CD4-positive, alpha-beta T cell treated with Interleukin-15 for 4 hours (primary cell): ENCODE measurements at places on chromosomes 3 and 15.

- peak; percentile 88 for DNase-seq
These were observed 56.0 kb downstream of the ZMAT3 start for GRCh38 chr3:179015551-179016020.

DNA sequence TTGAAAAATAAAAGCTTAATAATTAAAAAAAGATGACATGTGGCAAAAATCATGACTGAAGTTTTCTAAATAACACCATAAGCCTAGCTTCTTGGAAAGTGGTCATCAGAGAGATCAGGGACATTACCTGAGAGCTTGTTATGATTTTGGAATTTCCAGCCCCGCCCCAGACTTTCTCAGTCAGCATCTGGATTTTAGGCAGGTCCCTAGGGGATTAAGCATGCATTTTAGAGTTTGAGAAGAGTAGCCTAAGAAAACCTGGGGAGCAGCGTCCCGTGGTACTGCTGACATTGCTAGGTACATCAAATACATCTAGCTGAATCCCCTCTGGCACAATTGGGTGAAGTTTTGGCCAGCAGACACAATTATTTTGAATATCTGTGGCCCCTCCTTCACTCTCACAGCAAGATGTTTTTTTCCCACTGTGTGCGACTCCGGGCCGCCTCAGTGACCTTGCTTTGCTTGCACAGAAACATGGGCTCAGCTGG is 58.7 kb upstream of the MEF2A start:
- no peak for DNase-seq

- no peak for DNase-seq
These were observed 27.0 kb upstream of the CAPN3 start for GRCh38 chr15:42332331-42332730.

DNA sequence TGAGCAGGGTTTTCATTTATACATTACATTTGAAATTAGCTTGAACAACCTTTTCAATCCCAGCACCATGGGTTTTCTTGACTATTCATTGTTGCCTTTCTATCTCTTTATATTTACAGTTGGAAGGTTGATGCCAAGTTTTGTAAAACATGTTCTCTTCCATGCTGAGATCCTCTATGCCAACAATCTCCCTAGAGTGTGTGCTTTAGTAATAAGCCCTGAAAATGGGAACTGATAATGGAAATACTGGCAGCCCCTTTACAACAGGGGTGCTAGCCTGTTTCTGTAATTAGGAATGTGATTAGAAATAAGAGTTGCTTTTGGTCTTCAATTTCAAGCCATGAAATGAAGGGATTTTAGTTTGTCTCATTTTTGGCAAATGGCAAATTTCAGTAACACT is 239.9 kb upstream of the NAALADL2 start:
- no peak for DNase-seq

DNA sequence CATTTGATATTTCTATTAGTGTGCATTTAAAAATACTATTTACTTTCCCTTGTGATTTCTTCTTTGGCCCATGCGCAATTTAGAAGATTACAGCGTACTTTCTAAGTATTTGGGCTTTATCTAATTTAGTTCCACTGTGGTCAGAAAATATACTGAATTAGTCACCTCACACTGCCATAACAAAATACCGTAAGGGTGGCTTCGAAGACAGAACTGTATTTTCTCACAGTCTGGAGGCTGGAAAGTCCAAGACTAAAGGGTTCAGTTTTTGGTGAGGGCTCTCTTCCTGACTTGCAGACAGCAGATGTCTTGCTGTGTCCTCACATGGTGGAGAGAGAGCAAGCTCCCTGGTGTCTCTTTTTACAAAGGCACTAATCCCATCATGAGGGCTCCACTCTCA is 286.2 kb downstream of the ADAMTSL3 start:
- DNase-seq, result no peak

GRCh38 chr3:143351895-143352608 is 232.5 kb downstream of the CHST2 start:
- no peak for DNase-seq

GRCh38 chr3:138675393-138675792 is 66.8 kb downstream of the FAIM start:
- no peak for DNase-seq

GRCh38 chr3:127396473-127396872 is 108.6 kb upstream of the PRR20G start:
- DNase-seq, result no peak

DNA sequence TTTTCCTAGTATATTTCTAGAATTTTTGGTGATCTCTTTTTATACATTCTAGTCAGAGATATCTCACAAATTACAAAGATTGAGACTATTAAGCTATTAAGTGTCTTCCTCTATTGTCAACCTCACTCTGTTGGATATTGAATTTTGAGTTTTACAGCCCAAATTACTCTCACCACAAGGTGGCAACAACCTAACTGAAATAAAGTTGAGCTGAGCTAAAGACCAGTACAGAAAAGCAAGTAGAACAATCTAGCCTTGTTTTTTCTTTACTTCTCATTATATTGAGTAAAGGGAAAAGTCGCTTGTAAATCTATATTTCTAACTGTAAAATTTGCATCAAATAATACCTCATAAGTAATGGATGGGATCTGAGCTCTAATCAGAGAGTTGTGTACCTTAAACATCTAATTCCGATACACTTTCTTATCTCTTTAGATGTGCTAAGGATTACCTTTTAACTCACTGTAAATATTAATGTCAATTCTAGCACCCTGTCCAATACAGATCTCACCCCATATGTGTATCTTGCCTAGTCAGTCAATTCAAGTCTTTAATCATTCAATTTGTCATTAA is 13.6 kb upstream of the COMMD2 start:
- no peak for DNase-seq

DNA sequence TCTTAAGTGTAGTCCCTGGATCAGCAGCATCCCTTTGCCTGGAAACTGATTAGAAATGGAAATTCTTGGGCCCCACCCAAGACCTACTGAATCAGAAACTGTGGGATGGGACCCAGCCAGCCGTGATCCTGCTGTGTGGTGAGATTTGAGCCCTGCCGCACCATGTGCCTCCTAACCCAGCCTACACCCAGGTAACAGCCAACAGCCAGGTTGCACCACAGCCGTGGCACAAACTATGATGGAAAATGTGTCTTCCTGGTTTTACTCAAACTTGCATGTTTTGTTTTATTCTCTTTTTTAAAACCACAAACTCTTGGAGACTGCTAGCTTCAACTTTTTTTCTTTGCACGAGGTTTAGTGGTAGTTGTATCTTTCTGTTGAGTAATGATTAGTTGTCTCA is 2.6 kb downstream of the LIMD1 start:
- no peak for DNase-seq

GRCh38 chr3:139427283-139428060 is 38.0 kb upstream of the COPB2 start:
- DNase-seq, result peak; percentile 48

DNA sequence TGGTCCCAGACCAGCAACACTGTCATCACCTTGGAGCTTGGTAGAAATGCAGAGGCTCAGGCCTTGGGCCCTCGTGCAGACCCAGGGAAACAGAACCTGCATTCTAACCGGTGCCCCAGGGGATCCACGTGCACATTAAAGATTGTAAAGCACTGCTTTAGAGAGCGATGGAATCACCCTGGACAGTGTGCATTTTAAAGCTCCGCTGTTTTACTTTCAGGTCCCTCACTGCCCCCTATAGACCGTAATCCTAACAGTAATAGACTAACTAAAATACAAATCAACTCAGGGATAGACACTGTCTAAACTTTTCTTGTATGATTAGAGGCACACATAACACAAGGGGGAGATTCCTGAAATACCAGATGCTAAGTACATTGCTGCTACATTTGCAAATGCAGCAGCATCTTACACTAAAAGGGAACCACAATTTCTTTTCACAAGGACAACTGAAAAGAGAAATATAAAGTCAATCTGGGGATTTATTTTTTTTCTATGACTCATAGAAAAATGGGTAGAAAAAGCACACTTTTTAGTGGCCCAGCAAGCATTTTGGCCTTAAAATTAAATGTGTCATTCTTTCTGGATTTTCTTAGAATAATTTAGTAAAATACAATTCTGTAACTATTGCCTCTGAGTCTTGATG is 10.5 kb upstream of the SH3GL3 start:
- no peak for DNase-seq

- no peak for DNase-seq
These were observed 6.2 kb upstream of the TIMMDC1 start for GRCh38 chr3:119492128-119492527.

DNA sequence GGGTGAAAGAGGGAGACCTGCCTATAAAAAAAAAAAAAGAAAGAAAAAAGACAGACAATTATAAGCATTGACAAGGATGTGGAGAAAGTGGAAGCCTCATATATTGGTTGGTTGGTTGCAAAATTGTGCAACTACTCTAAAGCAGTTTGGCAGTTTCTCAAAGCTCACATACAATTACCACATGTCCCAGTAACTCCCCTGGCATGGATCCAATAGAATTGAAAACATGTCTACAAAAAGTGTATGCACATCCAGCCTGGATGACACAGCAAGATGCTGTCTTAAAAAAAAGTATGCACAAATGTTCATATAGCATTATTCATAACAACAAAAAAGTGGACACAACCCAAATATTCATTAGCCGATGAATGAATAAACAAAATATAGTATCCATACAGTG is 19.5 kb downstream of the SETMAR start:
- no peak for DNase-seq

- DNase-seq, result no peak
These were observed 104.2 kb upstream of the THRB start for GRCh38 chr3:24598695-24599470.

- no peak for DNase-seq
These were observed 25.3 kb downstream of the IL16 start for GRCh38 chr15:81222007-81222406.

DNA sequence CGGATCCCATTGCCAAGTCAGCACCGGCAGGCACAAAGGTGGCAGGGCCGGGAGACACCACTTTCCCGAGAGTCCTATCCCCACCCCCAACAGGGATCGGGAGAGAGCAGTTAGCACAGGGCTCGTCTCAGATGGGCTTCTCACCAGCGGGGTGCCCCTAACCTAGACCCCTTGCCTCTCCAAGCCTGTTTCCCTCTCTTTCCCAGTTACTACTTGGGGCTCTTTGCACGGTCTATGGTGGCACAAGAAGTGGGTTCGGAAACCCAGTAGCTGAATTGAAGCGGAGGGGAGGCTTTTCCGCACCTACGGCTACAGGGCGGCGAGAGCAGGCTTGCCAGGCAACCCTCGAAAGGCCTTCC is 383 bp upstream of the EFCC1 start:
- no peak for DNase-seq

DNA sequence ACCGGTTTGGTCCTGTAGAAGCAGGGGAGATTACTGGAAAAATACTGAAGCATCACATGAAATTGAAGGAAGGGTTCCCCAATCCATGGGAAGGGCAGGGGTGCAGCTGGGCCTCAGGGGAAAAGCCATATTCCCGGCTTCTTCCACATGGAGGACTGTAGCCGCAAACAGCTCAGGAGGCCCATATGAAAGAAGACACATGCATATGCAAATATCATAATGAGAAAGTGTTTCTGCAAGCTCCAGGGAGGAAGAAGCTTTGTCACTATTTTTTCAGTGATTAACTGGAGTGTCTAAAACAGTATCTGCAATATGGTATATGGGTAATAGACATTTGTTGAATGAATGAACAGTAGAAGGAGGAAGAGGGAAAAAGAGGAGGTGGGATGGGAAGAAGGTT is 19.1 kb downstream of the DPH3 start:
- DNase-seq, result no peak

DNA sequence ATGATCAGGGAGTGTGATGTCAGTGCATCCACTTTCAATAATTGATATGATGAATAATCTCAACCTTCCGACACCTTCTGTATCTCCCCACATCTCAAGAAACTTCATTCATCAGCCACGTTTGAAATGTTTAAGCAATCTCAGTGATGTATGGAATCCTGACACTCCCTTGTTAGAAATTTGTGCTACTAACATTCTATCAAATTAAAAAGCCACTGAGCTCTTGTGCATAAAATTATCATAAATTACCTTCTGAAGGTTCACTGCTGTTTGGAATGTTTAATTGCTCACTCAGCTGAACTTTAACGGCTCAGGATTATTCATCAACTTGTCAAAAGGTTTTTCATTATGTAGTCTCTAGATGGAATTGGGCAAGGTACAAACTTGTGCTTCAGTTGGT is 108.4 kb upstream of the DPH6 start:
- no peak for DNase-seq

DNA sequence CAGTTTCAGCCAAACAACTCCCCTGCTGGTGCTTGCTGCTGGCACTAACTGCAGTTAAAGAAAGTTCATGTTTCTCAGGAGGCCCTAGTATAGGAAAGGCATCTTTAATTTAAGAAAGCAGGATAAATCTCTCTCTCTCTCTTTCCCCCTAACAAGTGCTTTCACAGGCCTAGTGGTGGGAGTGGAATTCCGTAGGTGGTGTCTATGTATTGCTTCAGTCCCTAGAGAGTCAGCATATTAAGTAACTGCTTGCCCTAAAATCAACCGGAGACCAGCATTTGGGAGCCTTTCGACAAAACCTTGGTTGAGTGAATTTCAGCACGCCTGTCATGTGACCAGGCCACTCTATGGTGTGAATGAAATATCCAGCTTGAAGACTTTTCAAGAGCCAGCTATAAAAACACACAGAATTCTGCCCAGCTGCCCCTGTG is 169.2 kb upstream of the TGFBR2 start:
- no peak for DNase-seq

- no peak for DNase-seq
These were observed 265.5 kb downstream of the ADAMTSL3 start for GRCh38 chr15:83919319-83919830.

- no peak for DNase-seq
These were observed 37.2 kb downstream of the IDH2 start for GRCh38 chr15:90064911-90065681.

DNA sequence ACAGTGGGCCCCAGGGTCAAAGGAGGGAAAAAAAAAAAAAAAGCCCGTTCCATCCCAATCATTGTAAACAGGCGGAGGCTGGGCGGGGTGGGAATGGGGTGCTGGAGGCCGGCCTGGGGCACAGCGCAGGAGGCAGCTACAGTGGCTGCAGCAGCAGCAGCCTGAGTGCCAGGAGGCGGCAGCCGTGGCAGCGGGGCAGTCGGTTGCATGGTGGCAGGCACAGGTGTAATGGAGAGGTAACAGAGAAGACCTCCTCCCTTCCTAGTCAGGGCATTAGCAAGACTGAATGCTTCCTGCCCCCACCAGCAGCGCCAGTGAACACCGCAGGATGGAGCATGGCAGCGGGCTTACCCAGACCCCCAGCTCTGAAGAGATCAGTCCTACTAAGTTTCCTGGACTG is 279.1 kb upstream of the TTC14 start:
- DNase-seq, result no peak

- no peak for DNase-seq
These were observed 138.7 kb downstream of the RPL22L1 start for GRCh38 chr3:170731281-170731680.

DNA sequence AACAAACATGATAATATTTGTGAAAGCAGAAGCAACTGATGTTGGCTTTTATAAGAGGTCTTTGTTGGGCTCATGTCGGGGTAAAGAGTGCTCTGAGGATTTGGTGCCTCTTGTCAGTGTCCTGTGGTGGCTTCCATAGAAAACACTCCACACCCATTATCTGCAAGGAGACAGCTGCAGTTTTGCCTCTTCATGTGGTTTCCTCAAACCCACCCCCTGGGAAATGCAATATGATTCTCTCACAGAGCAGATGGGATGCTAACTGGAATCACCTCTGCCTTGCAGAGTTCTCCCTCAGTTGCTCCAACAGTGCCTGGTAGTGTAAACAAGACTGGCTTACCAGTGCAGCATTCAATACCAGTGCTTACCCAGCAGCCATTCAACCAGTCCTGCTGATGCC is 771.4 kb upstream of the CFAP20DC start:
- no peak for DNase-seq

GRCh38 chr3:162641317-162641716 is 1144.7 kb downstream of the OTOL1 start:
- DNase-seq, result no peak
